B cell (primary cell): ENCODE measurements at places on chromosomes 3 and 15.
A peak's percentile ranks its signal among the peaks of the same experiment; 100 is the strongest.

GRCh38 chr3:171690281-171690680 lies 120.0 kb downstream of the PLD1 start:
- DNase-seq = no peak

DNA sequence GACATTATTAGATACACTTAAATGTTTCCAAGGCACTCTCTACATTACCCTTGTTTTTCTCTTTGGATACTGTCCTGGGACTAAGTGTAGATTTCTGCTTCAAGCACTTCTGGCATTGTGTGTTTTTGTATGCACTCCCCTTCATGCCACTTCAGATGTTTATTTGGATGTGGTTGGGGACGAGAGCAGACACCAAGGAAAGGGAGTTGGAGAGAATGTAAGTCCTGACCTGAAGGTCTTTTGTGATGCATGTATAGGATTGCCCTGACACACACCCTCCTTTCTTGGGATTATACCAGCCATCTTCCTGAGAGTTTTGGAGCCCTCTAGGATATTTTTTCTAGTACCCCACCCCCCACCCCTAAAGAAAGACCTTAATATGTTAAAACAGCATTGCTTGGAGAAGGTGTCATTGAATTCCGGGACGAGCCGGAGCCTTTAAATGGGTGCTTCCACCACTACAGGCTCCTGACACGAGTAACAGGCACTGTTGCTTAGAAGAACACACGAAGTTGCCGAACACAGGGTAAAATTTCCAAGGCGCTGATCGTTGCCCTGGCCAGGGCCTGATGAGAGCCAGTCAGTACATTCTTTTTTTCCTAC lies 22.7 kb downstream of the PSMD6 start:
- no peak for DNase-seq

- no peak for DNase-seq
Measured at GRCh38 chr3:51938780-51939425, 2.8 kb downstream of the RRP9 start.

DNA sequence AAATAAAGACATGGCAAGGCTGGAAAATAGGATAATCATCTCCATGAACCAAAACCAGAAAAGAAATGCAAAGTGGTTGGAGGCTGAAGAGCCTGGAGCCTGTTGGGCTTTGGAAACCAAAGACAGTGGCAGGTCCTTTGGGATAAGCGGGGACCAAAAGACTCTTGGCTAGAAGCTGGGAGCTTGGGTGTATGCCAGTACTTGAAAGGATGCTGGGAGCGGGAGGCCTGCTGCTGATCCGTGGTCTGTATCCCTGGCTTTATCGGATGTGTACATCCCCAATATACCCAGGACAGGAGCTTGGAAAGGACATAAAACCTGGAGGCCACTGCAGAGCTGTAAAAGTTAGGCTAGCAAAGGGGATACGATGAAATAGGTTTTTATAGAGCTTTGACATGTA lies 1.3 kb upstream of the CHRNB4 start:
- DNase-seq = no peak

- no peak for DNase-seq
Measured at GRCh38 chr15:31102374-31103342, 1.1 kb upstream of the TRPM1 start.

GRCh38 chr3:81198216-81198615 lies 563.2 kb downstream of the GBE1 start:
- no peak for DNase-seq

GRCh38 chr15:99744142-99744541 lies 10.9 kb upstream of the LYSMD4 start:
- no peak for DNase-seq

DNA sequence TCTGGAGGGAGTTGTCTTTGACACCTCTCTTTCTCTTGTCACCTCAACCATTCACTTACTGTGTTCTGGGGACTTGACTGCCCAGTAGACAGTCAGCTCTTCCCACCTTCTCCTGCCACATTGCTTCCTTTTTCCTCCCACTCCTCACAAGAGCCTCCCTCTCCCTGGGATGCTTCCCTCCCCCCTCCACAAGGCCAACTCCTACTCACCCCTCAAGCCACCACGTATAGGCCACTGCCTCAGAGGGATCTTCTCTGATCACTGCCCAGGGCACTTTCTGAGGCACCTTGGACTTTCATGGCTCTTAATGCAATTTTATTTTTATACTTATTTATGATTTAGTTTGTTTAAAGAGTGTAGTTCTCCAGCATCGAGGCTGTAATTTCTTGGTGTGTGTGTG lies 23.2 kb downstream of the THSD4 start:
- DNase-seq = no peak

DNA sequence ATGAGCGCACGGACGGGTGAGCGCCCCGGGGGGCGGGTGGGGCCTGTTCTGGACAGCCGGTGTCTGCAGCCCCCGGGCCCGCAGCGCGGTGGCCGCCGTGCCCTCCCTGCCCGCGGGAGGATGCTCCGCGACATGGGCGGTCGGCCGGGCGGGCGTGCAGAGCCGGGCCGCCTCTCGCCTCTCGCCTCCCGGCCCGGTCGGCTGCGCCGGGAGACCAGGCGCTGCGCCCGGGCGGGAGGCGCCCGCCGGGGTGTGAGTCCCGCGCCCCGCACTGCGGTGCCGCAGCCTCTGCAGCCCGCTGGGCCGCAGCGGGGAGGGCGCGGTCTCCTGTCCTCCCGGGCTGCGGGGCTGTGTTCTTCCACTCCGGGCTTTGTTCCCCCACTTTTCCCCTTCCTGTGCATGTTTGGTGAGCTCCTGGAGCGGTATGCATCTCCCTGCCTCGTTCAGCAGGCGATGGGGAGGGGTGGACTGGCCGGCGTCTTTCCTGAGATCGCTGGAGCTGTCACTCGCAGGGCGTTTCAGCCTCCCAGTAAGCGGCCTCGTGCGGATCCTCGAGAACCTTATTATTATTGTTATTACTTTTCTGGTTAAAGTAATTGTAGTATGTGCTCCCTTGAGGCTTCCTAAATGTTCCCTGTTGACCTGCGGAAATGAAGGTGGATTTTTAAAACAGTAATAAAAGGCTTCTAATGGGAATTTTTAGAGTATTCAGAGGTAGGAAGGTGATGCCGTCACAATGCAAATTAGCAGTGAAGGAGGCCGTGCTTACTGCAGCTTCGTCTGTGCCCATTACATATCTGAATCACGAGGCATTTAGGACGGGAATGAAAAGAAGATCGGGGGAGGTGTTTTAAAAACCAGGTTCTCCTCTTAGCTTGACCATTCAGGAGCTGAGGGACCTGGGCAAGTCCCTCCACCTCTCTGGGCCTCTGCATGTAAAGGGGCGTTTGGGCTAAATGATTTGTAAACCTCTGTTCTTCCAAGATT lies 593 bp downstream of the TMOD2 start:
- DNase-seq = peak; percentile 46

DNA sequence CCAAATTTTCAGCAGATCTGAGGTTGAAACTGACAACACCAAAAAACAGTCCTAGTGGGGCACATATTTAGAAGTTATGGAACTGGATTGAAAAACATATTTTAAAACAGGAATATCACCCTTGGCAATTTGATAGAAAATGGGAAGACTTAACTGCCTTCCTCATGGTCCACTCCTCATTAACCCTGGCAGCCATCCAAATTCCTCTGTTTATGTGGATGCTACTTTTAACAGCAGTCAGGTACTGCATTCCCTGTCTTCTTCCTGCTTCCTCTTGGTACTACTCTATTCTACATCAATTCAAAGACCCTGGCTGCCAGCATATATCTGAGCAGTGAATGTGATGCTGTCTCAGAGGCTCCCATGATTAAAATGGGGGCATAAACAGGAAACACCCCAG lies 54.3 kb downstream of the PDE8A start:
- no peak for DNase-seq

DNA sequence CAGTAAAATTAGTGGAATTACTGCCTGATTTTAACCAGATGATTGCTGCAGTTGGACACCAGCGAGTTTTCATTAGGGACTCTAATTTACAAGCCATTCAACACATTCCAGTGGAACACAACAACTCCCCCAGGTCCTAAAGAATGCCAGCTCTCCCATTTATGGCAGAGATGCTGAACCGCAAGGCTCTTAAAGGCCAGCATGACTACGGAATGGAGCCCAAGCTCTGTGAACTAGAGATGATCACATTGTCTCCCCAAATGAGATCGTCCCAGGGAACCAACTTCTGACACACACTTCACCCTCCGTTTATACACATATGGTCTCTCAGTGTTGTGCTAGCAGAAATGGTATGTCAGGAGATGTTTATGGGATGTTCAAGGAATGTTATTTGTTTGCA lies 446.2 kb upstream of the NR2F2 start:
- DNase-seq = no peak

DNA sequence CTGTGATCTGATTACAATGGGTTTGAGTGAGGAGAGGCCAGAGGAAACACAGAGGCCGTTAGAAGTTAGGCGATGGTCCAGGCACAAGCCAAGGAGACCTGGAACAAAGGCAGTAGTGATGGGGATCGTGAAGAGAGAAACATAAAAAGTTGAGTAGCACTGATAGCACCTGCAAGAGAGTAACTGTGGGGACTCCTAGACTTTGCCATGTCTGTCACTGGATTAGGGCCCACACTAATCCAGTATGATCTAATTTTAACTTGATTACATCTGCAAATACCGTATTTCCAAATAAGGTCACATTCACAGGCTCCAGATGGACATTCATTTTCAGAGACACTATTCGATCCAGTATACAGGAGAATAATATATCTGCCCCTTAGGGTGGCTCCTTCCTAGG lies 144.7 kb downstream of the RAB11A start:
- no peak for DNase-seq

DNA sequence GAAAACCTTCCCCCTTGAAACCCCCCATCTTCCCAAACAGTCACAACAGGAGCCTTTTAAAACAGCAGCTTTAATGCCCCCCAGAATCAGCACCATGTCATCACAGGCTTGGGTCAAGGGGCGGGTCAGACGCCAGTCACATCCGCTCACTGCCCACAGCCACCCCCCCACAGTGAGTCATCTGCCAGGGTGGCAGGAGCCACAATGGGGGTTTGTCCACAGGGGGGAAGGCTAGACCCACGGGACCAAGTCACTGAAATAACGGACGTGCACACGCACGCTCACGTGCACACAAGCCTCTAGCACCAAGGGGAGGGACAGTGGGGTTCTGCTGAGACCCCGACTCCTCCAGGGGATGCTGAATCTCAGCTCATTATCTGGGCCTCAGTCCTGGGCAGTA lies 441 bp upstream of the UCN2 start:
- no peak for DNase-seq

- no peak for DNase-seq
Measured at GRCh38 chr3:64234571-64234970, 9.3 kb upstream of the PRICKLE2 start.

DNA sequence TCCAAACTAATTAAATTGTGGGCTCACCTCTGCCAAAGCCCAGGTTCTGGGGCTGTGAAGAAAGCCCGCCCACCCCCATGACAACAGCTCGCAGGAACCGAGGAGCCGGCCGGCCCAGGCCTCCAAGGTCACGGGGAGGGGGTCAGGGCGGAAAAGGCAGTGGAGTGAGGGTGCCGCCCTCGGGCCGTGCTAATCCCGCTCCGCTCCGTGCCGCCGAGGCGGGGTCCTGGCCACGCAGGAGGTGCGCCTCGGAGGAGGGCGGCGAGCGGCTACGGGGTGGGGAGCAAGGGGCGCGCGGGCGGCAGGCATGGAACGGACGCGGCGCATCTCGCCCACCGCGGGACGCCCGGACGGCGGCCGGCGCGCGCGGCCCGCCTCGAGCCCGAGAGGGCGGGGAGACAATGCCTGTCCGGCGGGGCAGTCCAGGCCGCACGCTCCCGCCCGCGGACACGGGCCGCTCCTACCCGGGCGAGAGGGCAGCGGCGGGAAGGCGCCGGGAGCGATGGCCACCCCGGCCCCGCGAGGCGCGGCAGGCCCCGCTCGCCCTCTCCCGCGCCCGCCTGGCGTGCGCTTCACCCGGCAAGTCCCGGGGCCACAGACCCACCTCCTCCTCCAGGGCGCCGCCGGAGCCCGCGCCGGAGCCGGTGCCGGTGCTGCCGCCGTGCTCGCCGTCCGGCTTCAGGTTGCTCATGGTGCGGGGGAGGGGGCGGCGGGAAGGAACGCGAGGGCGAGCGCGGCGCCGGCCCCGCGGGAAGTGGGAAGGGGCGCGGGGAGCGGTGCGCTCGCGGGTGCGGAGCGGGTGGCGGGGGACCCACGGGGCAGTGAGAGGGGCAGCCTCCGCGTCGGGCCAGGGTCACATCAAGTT lies 528 bp downstream of the RBPMS2 start:
- DNase-seq = peak; percentile 53

GRCh38 chr3:127787071-127787490 lies 35.2 kb downstream of the MGLL start:
- no peak for DNase-seq

DNA sequence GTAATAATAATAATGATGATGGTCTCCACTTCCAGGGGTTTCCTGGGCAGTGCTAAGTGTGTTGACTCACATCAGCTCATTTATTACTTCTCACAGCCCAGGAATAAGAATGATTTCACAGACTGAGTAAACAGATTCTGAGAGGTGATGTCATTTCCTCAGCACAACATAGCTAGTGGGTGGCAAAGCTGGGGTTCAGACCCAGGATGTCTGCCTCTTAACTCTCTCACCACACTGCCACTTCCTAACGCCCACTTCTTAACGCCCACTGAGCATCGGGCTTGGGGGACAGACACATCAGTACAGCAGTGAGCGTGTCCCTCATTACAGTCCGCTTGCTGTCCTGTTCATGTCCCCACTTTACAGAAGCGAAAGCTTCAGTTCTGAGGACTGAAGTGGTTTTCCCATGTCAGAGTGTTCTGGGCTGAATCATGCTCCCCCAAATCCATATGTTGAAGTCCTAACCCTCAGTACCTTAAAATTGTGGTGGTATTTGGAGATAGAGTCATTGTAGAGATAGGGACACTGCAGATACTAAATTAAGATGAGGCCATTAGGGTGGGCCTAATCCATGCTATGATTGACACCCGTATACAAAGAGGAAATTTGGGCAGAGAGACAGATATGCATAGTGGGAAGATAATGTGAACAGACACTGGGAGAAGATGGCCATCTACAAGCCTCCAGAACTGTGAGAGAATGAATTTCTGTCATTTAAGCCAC lies 68.0 kb downstream of the ATP2B2 start:
- peak; percentile 57 for DNase-seq

DNA sequence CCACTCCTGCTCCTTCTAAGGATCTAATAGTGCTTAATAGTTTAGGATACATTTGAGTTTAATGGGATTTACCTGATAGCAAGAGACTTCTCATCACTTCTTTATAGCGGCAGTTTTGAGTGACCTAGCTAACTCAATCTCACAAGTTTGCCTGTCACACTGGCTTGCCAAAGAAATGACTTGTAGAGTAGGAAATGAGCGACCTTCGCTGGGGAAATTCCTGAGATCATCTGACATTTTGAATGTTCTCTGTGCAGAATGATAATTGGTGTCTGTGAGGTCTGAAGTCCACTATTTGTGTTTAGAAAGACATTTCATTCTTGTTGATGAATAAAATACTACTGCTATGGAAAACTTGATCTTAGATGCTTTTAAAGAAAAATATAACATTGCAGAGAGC lies 30.3 kb downstream of the SUCLG2 start:
- DNase-seq = no peak

GRCh38 chr15:48541341-48542278 lies 103.9 kb downstream of the FBN1 start:
- no peak for DNase-seq

- no peak for DNase-seq
Measured at GRCh38 chr3:40532252-40532651, 7.5 kb downstream of the ZNF621 start.

- peak; percentile 83 for DNase-seq
Measured at GRCh38 chr3:196969660-196970546, 1.3 kb upstream of the PIGZ start.

- no peak for DNase-seq
Measured at GRCh38 chr15:89704411-89704810, 13.8 kb downstream of the WDR93 start.
